Heart right ventricle (tissue), 16 donors: ENCODE measurements at places on chromosomes 5 and 9.

DNA sequence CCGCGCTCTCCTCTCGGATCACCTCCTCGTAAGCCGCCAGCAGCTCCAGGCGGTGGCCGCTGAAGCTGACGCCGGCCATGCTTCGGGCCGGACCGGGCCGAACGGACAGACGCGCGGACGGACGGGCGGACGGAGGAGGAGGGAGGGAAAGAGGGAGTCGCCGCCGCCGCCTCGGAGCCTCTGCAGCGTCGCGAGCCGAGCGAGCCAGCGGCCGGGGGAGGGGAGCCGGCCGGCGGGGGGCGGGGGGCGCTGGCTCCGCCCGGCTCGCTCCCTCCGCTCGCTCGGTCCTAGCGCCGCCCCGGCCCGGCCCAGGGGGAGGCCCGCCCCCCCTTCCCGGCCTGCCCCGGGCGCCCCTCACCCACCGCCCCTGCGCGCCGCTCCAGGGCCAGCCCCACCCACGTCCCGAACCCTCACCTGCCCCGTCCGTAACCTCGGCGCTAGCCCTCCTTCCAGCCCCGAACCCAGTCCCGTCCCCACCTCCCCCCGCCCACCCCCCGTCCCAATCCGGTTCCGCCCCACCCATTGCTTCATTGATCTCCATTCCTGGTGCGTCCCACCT lies at the start of gene DBN1:
Gene DBN1, minus strand, starts transcription at position 192 of the 559 bp plus-strand sequence. Its CDS starts 113 bp downstream, at position 79.
- DNase-seq: peak; percentile 64

- DNase-seq: no peak
Measured at GRCh38 chr9:112905084-112905483, 14.4 kb upstream of the SLC46A2 start.

DNA sequence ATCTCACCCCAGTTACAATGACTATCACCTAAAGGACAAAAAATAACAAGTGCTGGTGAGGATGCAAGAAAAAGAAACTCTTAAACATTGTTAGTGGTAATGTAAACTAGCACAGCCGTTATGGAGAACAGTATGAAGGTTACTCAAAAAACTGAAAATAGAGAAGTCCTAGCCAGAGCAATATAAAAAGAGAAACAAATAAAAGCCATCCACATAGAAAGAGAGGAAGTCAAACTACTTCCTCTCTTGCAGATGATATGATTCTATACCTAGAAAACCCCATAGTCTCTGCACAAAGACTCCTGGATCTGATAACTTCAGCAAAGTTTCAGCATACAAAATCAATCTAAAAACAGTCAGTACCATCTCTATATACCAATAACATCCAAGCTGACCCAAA lies 221.5 kb upstream of the FAM174A start:
- no peak for DNase-seq

DNA sequence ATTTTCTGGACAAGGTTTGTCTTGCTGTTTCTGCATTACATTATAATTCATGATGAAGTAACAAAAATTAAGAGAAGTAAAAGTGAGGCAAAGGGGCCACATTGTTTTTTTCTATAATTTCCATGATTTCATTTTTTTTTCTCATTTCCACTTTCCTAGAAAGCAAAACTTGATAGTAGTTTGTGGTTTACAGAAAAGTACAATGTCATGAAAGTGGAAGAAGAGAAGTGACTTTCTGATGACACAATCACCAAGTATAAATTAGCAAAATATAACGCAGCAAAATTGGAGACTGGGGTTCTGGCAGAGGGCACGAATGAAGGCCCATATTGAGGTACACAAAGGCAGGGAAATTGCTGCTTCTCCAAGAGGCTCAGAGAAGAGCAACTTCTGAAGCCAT lies 5.0 kb upstream of the IFNA14 start:
- DNase-seq: no peak

- no peak for DNase-seq
Measured at GRCh38 chr5:172396220-172396619, 58.1 kb downstream of the SH3PXD2B start.

DNA sequence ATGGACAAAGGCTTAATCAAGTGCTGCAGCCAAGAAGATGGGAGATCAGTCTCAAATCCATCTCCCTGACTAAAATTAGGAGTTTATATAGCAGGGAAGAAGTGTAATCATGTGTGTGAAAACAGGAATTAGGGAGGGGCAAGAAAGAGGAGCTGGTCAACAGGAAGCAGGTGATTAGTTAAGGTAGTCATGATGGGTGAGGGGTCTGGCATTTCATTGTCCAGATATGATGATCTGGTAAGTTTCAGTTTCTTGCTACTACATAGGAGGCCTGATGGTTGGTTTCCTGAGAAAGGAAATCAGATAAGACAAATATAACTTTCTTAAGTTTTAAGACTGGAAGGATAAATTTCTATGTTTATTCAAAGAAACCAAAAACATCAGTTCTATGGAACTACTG lies 455.6 kb upstream of the GRAMD2B start:
- no peak for DNase-seq

DNA sequence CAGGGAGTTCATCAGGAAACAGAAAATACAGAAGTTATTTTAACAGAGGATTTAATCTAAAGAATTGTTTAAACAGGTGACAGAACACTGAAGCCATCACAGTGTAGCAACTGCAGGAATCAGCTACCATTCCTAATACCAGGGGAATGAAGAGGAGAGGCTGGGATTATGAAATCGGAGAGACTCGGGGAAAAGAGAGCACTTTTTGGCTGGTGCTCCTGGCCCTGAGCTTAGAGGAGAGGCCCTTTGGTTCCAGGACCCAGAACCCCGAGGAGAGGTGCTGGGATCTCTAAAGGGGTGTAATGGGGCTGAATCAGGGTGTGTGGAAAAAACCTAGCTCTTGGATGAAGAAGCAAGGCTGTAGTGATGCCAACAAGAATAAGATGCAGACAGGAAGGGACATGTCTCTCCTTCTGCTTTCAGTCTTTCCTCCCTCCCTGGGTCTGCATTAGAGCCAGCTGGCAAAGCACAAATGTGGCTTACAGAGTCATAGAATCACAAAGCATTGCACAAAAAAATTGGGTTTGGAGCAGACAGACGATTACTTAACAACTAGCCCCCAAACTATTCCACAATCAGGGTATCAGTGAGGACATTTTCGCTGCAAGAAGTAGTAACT lies 11.6 kb upstream of the SFXN1 start:
- DNase-seq: peak; percentile 27

DNA sequence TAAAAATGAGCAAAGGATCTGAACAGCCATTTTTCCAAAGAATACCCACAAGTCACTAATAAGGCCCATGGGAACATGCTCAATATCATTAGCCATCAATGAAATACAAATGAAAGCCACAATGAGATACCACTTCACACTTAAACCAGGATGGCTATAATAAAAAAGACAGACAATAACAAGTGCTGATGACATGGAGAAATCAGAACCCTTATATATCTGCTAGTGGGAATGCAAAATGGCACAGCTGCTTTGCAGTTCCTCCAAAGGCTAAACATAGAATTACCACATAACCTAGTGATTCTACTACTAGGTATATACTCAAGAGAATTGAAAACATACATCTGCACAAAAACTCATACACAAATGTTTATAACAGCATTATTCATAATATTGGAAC lies 83.7 kb downstream of the HOMER1 start:
- DNase-seq: no peak

DNA sequence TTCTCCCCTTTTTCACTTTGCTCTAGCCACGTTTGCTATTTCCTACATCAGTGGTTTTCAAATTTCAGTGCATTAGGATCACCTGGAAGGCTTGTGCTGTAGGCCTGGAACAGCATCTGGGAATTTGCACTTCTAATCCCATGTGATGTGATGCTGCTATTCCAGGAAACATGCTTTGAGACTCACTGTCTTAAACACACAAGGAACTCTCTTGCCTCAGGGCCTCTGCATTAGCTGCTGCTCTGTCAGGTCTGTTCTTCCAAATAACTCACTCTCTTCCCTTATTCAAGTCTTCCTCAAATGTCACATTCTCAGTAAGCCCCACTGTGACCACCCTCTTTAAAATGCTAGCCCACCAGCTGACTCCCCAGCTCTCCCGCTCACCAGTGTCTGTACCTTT lies 204.0 kb downstream of the DNAH5 start:
- DNase-seq: no peak

DNA sequence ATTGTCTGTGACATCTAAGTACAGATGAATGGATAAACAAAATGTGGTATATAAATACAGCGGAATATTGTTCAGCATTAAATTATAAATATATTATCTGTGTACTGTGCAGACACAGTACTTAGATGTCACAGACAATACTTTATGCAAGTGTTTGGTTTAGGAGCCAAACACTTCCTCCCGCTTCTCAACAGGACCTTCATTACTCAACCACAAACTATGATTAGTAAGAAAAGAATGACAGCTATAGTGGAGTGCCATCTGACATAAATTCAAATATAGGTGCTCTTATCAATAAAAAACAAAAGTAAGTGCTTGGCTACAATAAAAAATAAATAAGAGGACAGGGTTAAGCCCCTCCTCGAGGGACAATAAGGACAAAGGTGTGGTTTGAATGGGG lies 38.9 kb upstream of the STX17 start:
- DNase-seq: no peak
